Stimulated activated CD4-positive, alpha-beta T cell treated with anti-CD3 and anti-CD28 coated beads, Interleukin-15, amount 100 ng/mL, for 48 hours (primary cell): ENCODE measurements at places on chromosomes 5 and 9.

DNA sequence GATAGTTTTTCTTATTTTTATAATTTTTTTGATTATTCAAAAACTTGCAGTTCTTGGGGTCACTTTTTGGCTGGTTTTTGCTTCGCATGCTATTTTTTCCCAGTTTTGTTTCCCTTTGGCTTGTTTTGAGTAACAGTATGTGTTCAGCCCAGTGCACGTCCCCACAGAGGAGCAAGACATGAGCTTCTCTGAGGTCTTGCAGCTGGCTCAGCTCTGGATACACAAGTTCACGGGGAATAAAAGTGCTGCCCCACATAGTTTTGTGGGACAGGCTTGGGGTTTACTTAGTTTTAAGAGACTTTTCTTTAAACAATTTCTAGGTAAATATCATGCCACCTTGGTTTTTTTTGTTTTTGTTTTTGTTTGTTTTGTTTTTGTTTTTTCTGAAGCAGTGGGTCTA is 297.8 kb upstream of the IRX1 start:
- DNase-seq: no peak

- DNase-seq: no peak
These were observed 87.6 kb downstream of the COL23A1 start for GRCh38 chr5:178502401-178503100.

GRCh38 chr9:92775466-92775865 is 10.8 kb upstream of the BICD2 start:
- DNase-seq: no peak

GRCh38 chr5:135473956-135474670 is 22.0 kb upstream of the TIFAB start:
- DNase-seq: no peak

- no peak for DNase-seq
These were observed 14.9 kb upstream of the LRRTM2 start for GRCh38 chr5:138889994-138890393.

DNA sequence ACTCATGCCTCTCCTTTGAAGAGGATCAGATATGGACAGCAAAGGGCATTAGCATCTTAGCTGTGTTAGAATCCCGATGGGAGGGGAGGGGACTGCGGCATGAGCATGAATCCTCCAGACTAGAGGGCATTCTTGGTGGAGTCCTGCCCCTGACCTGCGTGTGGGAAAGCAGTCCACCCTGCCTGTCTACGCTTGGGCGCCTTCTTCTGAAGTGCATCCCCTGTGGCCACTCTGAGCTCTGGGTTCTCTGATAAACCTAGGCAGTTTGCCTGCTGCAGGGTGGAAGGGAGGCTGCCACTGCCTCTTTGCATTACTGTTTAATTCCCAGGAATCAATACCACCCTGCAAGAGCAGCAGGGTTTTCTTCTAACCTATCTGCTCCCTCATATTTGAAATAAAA is 169.3 kb downstream of the INSYN2B start:
- no peak for DNase-seq

- DNase-seq: no peak
These were observed 47.9 kb upstream of the FKTN start for GRCh38 chr9:105510024-105510423.

GRCh38 chr9:130543368-130543767 is 36.0 kb upstream of the FUBP3 start:
- DNase-seq: no peak

DNA sequence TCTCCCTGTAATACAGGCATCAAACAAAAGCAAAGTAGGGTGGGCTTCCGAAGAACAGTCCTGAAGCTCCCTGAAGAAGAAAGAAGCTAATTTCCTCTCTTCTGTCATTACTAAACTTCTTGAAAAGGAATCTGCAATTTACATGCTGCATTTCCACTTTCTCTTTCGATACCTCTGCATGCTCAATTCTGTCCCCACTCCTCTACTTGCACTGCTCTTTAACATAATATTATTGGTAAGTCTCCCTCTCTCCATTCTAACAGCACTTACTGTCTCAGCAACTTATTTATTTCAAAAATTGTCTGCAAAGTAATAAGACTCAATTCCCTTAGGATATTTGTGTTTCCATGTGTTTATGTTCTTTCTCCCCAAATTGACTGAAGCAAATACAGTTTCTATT is 3.9 kb upstream of the PLPP1 start:
- no peak for DNase-seq

DNA sequence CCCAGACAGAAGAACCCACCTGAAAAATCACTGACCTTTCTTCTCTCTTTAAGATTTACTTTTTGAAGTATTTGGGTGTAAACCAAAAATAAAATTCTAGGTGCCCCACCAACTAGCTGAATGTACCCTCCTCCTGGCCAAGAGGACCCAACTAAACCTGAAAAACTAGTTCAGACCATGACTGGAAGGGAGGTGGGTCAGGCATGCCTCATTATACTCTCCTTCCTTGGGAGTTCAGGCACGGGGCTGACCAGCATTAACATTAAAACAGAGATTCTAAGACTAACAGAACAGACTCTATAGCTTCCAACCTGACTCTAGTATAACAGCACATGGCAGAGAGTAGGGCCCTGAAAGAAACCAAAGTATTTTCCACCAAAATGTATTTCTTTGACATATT is 61.4 kb downstream of the CERT1 start:
- no peak for DNase-seq

- DNase-seq: no peak
These were observed 294.9 kb downstream of the TAF11L14 start for GRCh38 chr5:17929171-17929570.
